ENCODE measurements at places on chromosomes 11 and 22. TPM values are rescaled to one million over a fixed set of nuclear protein-coding genes. Genes with fewer than 3 reads are reported as not detected.

GRCh38 chr11:34242037-34242625, 115.7 kb downstream of the ABTB2 start:
- no peak for DNase-seq

Gene SCGB1A1
- total RNA-seq = not detected

GRCh38 chr11:111992206-111992855, 32.9 kb upstream of the DLAT start:
- DNase-seq = no peak

Gene CNIH2
- not detected for total RNA-seq

GRCh38 chr11:65918211-65919140, at the start of gene C11orf68:
Gene C11orf68, minus strand, starts transcription at chr11:65919062. Its CDS starts 31 bp downstream, at chr11:65919031.
- DNase-seq = no peak

GRCh38 chr22:41929418-41929810, 2.8 kb upstream of the TNFRSF13C start:
- DNase-seq = peak; percentile 67

GRCh38 chr22:23282089-23282501, 101.8 kb downstream of the BCR start:
- no peak for DNase-seq

Gene CECR2
- 3.0 TPM for total RNA-seq

Gene P2RY6
- total RNA-seq = 41.1 TPM

DNA sequence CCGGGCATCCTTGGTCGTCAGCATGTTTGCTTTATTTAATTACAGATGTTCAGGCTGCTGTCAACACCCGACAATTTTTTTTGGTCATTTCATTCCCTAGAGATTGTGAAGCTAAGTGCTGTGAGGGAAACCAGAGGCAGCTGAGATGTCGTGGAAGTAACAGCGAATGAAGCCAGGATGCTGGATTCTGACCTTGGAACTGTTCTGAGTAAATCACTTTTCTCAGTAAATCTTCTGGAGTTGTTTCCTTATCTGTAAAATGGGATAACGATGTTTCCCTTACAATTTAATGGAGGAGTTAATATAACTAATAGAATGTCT, 390 bp upstream of the CKAP5 start:
- DNase-seq = no peak

GRCh38 chr11:82034527-82034926, 699.1 kb downstream of the FAM181B start:
- DNase-seq = no peak

Gene MIAT
- 16.0 TPM for total RNA-seq

DNA sequence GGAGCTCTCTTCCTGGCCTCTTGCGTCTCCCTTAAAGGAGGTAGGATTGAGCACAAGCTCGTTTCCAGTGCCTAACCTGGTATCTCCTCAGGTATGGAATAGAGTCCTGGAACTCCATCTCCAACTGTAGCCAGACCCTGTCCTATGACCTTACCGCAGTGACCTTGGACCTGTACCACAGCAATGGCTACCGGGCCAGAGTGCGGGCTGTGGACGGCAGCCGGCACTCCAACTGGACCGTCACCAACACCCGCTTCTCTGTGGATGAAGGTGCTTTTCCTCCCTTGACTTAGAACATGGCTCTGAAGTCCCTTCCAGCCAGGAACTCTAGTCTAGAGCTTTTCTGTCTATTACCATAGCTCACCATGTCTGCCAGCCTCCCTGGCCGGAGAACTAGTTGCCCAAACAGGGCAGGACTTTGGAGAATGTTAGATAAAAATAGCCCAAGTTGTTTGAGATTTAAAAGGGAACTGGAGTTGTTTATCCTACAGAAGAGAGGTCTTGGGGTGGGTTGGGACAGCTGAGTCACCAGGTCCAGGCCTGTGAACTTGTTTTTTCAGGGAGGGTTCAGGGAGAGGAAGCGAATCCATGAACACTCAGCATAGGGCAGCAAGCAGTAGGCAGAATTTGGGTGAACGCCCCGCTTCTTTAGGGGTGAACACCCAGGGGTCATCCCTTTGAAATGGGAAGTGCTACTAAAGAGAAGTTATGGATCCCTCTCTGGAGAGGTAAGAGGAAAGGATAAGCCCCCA, 3.3 kb downstream of the IL10RA start:
- peak; percentile 67 for DNase-seq

- no peak for DNase-seq
These were observed 44.5 kb upstream of the RRM1 start for GRCh38 chr11:4050138-4050537.

Gene ANGPTL5
- not detected for total RNA-seq

Gene CBLIF
- not detected for total RNA-seq

- no peak for DNase-seq
These were observed 1.3 kb upstream of the RFPL2 start for GRCh38 chr22:32205974-32206773.

Gene SLC25A18
- 4.3 TPM for total RNA-seq

GRCh38 chr11:127567237-127567932, 566.8 kb upstream of the KIRREL3 start:
- DNase-seq = no peak

Gene TCN2
- total RNA-seq = 23.8 TPM

DNA sequence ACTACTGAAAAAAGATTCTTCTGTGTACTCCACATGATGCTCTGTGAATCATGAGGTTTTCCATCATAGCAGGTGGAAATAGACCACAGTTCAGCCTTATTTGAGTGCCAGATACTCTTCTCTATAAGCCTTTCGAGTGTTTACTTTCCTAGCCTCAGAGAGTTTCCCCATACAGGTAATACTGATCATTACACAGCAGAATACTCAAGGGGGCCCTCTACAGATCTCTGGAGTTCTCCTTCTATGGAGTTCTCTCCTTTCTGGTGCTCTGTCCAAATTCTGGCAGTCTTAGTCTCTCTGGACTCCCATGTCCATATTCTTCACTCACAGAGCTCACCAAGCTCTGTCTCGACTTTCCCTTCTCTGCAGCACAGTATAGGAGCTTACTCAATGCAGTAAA, 175.7 kb upstream of the CARD18 start:
- no peak for DNase-seq

GRCh38 chr11:122322329-122322728, 206.3 kb upstream of the BLID start:
- DNase-seq = no peak

- DNase-seq = no peak
These were observed 272.3 kb upstream of the RAG2 start for GRCh38 chr11:36870361-36870760.

DNA sequence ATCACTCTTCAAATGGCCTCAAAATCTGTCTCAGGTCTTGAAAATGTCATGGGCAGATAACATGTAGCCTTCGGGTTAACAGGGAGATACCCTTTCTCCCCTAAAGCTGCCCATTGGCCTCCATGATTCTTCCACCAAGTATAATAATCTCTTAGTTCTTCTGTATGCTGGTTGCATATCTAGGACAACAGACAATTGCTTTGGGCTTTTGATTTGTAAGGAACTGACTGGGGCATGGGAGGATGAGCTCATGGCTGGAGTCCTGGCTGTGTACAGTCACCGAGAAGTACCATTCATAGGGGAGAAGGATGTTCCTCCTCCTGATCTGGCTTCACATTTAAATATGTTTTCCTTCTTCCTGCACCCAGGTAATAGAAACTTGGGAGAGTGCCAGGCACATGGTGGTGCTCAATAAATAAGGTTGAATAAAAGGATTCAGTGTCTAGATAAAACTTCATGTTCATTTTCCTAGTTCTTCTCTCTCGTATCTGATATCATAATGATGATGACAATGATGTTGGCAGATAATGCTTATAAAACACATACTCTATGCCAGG, 2.8 kb upstream of the AMPD3 start:
- DNase-seq = no peak

DNA sequence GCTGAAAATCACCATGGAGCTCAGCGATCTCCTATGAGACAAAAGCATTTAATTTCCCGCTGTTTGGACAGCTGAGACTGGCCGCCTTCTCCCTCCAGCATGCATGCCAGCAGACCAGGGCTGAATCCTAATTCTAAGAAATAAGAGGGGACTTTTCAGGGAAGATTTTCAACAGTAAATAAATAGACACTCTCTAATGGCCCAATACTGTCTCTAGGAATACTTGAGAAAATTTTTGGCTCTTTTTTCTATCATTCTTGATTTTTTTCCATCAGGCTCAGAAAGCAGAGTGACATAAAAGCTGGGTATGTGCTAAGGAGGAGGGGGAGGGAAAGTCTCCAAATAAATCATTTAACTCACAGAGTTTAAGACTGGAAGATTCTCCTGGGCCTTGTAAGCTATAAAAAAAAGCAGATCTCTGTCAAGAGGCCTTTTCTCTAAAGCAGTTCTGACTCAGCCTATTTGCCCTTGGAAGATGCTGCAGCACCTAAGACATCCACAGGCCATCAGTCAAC, 17.6 kb upstream of the SPON1 start:
- no peak for DNase-seq

DNA sequence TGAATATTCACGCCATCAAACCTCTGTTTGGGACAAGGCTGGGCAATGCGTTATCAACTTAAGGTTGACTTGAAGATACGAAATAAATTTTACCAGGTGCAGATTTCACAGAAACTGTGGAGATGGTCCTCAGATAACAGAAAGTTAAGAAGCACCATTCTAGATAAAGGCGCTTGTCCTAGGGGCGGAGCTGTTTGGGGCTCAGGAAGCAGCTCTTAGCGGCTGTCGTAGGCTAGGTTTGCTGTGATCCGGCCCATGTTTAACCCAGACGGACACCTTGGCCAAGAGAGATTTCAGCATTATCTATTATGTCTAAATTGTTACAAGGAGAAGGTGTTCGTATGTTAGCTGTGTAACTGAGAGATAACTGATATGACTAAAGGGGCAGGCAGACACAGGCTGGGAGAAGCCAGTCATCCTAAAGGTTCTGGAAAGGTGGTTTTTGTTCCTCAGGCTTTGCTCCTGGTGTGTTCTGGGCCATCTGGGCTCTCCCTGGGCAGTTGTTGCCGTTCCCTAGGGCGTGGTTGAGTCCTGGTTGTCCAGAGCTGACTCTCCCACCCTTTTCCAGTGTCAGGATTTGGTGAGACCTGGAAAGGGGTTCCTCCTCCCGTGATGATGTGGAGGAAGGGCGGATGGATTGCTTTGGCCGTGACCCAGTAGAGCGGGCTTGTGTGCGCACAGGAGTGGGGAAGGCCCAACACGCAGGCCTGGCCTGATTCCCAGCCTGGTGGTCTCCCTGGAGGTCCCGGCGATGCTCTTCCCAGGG, 25.8 kb downstream of the TPCN2 start:
- no peak for DNase-seq

Gene SULT4A1
- 1.4 TPM for total RNA-seq

Gene TUB
- 1.9 TPM for total RNA-seq

- no peak for DNase-seq
These were observed 13.5 kb upstream of the GRAMD1B start for GRCh38 chr11:123416566-123416965.

DNA sequence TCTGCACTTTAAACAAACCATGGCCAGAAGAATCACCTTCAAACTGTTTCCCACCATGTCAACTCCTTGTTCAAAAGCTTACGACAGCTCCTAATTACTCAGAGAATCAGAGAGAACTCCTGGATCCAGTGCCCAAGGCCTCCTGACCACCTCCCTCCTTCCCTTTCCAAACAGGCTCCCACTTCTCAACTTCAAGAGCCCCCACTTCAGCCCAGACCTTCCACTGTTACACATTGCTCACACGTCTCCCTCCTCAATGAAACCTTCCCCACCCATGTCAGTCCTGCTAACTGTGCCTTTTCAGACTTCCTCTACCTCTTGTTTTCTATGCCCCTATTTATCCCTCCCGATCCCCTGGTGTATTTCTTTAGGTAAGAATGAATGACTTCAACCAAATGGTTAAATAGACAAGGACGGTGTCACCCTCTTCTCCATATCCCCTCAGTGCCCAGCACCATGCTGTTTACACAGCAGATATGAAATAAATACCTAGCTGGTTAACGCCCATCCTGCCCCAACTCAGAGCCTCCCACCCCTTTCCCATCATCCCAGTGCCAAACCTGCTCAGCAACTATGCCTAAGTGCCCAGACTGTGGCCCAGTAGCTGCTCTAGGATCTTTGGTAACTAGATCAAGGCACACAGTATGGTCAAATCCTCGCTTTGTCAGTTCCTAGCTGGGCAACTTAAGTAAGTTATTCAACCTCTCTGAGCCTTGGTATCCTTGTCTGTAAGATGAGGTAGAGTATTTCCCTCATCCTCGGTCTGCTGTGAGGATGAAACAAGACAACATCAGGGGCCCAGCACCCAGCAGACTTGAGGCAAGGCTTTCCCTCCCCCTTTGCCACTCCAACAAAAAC, 36.8 kb downstream of the PLEKHA7 start:
- no peak for DNase-seq

Gene SYCE3
- total RNA-seq = not detected

Gene POU2AF2
- total RNA-seq = not detected

DNA sequence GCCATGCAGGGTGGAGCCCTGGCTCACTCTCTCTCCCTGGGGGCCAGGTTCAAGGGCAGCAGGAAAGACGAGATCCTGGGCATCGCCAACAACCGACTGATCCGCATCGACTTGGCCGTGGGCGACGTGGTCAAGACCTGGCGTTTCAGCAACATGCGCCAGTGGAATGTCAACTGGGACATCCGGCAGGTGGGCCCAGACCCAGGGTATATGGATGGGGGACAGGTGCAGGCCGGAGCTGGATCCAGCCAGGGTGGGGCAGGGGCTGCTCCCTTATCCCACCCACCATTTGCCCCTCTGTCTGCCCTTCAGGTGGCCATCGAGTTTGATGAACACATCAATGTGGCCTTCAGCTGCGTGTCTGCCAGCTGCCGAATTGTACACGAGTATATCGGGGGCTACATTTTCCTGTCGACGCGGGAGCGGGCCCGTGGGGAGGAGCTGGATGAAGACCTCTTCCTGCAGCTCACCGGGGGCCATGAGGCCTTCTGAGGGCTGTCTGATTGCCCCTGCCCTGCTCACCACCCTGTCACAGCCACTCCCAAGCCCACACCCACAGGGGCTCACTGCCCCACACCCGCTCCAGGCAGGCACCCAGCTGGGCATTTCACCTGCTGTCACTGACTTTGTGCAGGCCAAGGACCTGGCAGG, 2.9 kb downstream of the TRPT1 start:
- no peak for DNase-seq

Data from spleen (tissue), 13 donors.